ENCODE measurements at places on chromosomes 7 and 10.
A peak's percentile ranks its signal among the peaks of the same experiment; 100 is the strongest.

DNA sequence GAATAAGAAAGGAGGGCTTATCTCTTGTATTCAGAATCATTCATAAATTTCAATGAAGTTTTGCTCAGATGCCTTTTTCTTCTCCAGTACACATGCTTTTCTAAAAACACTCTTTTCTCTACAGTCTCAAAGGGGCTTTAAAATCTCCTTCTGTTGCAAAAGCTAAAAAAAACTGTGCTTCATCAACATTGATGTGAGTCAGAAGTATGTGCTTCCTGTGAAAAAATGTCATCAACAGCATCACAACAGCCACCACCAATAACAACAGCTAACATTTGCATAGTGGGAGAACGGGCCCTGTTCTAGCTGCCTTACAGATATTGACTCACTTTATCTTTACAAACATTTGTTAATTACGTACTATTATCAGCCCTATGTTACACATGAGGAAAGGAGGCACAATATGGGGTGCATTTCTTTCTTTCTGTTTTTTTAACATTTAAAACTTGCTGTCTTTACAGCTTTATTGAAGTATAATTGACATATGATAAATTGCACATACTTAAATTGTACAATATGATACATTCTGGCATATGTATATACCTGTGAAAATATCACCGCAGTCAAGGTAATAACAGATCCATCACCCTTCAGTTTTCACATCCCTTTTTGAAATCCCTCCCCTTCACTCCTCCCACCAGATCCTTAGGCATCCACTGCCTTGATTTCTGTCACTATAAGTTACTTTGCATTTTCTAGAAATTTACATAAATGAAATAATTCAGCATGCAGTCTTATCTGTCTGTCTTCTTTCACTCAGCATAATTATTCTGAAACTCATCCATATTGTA is 1605.4 kb upstream of the LRRTM3 start:
- DNase-seq = no peak

- DNase-seq = no peak
Observed at GRCh38 chr10:422241-422640, 267.2 kb downstream of the DIP2C start.

- DNase-seq = no peak
Observed at GRCh38 chr10:24891823-24892222, 60.6 kb downstream of the PRTFDC1 start.

DNA sequence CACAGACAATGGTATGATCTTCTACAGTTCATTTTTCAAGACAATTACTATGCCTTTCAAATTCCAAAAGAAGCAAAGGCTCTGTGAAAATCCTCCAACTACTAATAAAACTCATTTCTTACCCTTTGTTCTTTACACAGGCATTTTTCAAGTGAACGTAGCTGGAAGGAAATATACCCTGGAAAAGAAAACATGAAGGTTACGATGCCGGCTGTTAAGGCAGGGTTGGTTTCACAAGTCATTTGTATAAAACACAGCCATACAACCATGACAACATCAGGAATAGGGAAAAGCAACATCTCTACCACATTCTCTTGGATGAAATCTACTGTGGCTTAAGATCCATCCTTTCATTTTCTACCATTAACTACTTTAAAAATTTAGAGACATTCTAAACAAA is 207.9 kb downstream of the DOCK4 start:
- no peak for DNase-seq

- DNase-seq = peak; percentile 84
Observed at GRCh38 chr10:49831352-49832035, 69.4 kb upstream of the OGDHL start.

DNA sequence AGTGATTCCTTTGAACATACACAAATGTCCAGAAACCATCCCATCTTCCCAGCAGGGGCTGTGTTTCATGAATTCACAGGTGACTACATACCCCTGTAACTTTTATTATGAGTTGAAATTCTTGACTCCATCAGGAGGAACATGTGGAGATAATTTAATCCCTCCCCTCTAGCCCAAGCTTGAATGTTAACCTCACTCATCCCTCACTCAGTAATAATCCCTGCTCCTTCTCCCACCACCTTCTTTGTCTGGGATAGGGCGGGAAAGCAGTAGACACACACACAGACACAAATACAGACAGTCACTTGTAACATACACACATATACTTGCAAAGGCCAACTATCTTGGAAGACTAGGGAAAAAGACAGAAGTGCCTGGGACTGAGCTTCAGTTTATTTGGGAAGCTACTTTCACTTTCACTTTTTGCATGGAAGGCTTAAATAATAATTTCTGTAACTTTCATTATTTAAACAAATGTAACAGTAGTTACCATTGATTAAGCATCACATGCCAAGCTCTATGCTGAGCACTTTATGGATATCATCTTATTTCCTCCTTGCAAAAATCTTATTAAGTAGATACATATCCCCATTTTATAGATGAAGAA is 7.3 kb downstream of the AASS start:
- no peak for DNase-seq

Measured in endodermal cell (in vitro differentiated cells).